ENCODE measurements at places on chromosomes 4 and X.

DNA sequence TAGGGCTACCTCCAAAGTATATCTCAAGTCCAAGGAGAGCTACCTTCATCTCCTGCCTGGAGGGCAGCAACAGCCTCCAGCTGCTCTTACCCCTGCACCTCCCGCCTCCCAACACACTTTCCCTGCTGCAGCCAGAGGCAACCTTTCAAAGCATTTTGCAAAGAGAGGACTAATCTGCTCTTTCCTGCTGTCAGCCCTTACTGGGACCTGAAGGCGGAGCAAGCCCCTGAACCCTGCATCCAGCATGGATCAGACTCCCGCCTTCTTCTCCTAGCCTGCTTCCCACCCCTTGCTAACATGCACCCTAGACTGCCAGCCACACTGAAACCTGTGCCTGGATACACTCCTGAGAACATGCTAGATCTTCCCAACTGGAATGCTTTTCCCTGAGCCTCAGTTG, 37.7 kb upstream of the VMA21 start:
- DNase-seq = no peak

DNA sequence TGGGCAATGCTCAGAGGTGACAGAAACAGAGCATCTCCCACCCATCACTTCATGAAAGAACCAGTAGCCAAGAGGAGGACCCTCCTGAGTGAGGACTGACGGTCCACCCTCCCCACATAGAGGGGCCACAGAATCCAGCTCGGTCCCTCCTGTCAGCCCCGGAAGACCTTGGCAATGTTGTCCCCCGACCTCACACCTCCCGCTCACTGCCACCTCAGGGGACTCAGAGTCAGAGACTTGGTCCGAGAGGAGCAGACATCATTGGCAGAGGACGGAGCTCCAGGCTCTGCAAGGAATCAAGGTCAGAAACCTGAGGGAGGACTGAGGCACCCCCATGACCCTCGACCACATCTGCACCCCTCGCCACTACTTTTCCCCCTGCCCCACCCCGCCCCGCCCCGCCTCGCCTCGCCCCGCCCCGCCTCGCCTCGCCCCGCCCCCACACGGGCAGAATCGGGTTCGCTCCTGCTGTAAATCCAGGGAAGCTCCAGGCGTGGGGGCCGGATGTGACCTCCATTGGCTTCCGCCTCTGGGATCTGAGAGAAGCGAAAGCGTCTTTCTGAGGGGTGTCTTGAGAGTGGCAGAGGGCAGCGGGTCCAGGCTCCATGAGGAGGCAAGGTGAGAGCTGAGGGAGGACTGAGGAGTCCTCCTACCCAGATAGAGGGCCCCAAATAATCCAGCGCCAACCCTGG, at the start of gene MAGEA11:
Gene MAGEA11, plus strand, starts transcription at position 516 of the 692 bp plus-strand sequence. CDS start 1,100 bp downstream, outside the sequence.
- no peak for DNase-seq

GRCh38 chr4:88967883-88968331, 89.1 kb downstream of the FAM13A start:
- DNase-seq = no peak

DNA sequence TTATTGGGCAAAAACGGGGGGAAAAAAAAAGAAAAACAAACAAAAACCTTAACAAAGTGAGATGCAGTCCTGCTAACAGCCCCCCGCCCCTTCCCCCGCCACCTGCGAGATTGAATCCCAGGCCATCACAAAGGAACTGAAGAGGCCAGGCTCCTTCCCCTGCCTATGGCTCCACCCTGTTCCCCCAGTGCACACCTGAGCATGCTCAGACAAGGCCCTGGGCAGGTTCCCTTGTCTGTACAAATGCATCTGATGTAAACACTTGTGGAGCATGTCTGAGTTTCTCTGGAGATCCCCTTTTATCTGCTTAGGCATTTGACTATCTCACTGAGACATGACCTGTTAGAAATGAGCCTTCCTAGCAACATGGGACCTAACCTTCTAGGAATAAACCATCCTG, 983.7 kb upstream of the PABPC4L start:
- DNase-seq = no peak

GRCh38 chr4:71026086-71026485, 32.6 kb downstream of the DCK start:
- no peak for DNase-seq

GRCh38 chr4:53764761-53765490, 173.6 kb upstream of the LNX1 start:
- no peak for DNase-seq

- no peak for DNase-seq
Observed at GRCh38 chr4:77861495-77861894, 1.1 kb upstream of the MRPL1 start.

DNA sequence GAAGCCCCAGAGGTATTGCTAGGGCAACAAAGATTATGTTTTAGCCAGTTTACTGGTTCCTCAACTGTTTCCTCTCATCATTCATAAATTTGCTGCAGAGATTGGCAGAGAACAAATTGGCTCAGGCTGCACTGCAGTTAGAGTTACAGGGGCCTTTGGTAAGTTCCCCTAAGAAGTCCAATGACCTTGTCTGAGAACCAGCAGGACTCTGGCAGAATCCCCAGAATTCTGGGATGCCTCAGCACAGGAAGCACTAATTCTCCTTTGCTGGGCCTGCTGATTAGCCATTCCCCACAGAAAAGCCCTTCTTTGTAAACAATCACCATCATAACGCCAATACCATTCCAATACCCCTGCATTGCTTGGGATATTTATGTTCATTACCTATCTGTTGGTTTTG, 151.3 kb downstream of the USP46 start:
- no peak for DNase-seq

GRCh38 chr4:185730387-185730786, 81.6 kb downstream of the SORBS2 start:
- DNase-seq = no peak

- no peak for DNase-seq
Observed at GRCh38 chr4:108919226-108919893, 156.5 kb upstream of the ETNPPL start.

DNA sequence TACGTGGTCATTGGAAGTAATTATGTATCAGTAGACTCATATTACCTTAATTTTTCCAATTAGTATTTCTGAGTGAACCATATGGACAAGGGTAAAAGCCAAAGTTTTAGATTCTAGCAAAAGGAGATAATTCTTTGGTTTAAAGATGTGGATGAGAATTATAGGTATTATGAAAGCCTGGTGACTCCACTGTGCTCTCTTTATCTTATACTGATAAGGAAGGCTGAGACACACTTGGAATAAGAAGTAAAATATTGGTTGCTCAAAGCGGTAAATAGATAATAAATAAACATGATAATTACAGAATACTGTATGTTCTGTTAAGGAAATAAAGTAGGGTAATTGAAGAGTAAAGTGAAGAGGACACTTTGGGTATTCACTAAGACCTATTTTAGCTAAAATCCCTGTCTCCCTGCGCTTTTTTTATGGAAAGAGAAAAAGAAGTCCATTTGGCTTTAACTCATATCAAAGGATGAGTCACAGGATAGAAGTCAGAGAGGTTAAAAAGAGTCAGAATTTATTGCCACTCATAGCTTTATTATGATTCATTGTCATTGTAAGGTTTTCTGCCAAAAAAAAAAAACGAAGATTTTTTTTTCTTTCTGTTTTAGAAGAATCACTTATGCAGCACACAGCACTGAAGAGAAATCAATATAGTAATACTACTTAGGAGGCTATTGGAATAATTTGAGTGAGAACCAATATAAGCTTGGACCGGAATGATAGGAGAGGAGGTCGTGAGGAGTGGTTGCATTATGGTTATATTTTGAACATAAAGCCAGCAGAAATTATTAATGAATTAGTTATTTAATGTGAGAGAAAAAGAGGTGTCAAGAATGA, 2463.1 kb downstream of the ARAP2 start:
- no peak for DNase-seq

GRCh38 chr4:10100734-10101216, 15.8 kb downstream of the WDR1 start:
- no peak for DNase-seq
